Nephron progenitor cell (in vitro differentiated cells): ENCODE measurements at places on chromosomes 5 and 9.

GRCh38 chr5:7074176-7074575, 321.8 kb upstream of the ADCY2 start:
- no peak overlapping the region for H3K4me3 ChIP-seq
- DNase-seq, result no peak

DNA sequence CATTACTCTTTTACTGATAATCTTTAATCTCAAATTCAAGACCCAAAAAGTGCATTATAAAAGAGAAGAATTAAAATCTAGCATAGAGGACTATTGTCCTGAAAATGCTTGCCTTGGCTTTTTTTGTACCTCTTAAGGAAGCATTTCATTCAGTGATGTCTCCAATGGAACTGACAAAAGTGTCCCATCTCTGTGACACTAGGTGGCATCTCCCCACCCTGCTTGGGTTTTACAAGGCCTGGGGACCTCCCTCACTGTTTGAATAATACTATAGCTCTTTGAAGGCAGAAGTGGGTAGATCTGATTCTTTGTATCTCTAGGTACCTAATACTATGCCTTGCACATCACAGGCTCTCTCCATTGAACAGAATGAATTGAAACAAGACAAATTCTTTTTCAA, 180.6 kb downstream of the EPB41L4A start:
- no peaks in the 10 kb centered on the region for H3K36me3 ChIP-seq
- no peak for DNase-seq
- no peaks in the 10 kb centered on the region for H3K4me1 ChIP-seq
- no peak overlapping the region for H3K4me3 ChIP-seq

GRCh38 chr5:104513640-104514072, 951.1 kb upstream of the NUDT12 start:
- H3K4me1 ChIP-seq, result no peaks in the 10 kb centered on the region
- no peak overlapping the region for H3K4me3 ChIP-seq
- peaks cover 5% of the 10 kb centered on the region for H3K36me3 ChIP-seq
- no peak for DNase-seq

- H3K4me3 ChIP-seq, result no peak overlapping the region
- peak overlapping the region; percentile 93 for H3K27ac ChIP-seq
- H3K4me1 ChIP-seq, result peaks cover 24% of the 10 kb centered on the region
- no peaks in the 10 kb centered on the region for H3K36me3 ChIP-seq
- H3K27me3 ChIP-seq, result no peaks in the 10 kb centered on the region
These were observed 57.9 kb upstream of the CCNG1 start for GRCh38 chr5:163379298-163380155.

DNA sequence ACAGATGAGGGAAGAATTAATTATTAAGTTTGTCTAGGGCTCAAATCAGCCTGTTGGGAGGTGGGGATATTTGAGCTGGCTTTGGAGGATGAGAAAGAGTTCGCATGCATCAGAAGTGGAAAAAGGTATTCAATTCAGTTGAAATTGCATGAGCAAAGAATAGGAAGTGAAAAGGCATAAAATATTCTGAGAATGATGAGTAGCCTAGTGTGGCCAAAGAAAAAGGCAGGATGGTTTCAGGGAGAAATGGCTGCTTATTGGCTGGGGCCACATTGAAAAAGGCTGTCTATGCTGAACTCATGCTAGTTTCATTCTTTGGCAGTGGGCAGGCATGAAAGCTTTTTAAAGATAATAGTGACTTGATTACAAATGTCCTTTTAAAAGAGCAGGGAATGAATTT, 235.4 kb upstream of the RIOK2 start:
- no peak overlapping the region for H3K4me3 ChIP-seq
- peaks cover 23% of the 10 kb centered on the region for H3K4me1 ChIP-seq
- no peaks in the 10 kb centered on the region for H3K36me3 ChIP-seq
- H3K27me3 ChIP-seq, result peaks cover 4% of the 10 kb centered on the region
- no peak overlapping the region for H3K27ac ChIP-seq

GRCh38 chr9:136786451-136786850, 4.7 kb upstream of the TMEM141 start:
- no peak for DNase-seq
- H3K27ac ChIP-seq, result no peak overlapping the region
- H3K4me1 ChIP-seq, result peaks cover 47% of the 10 kb centered on the region
- no peaks in the 10 kb centered on the region for H3K36me3 ChIP-seq
- H3K27me3 ChIP-seq, result peaks cover 30% of the 10 kb centered on the region

DNA sequence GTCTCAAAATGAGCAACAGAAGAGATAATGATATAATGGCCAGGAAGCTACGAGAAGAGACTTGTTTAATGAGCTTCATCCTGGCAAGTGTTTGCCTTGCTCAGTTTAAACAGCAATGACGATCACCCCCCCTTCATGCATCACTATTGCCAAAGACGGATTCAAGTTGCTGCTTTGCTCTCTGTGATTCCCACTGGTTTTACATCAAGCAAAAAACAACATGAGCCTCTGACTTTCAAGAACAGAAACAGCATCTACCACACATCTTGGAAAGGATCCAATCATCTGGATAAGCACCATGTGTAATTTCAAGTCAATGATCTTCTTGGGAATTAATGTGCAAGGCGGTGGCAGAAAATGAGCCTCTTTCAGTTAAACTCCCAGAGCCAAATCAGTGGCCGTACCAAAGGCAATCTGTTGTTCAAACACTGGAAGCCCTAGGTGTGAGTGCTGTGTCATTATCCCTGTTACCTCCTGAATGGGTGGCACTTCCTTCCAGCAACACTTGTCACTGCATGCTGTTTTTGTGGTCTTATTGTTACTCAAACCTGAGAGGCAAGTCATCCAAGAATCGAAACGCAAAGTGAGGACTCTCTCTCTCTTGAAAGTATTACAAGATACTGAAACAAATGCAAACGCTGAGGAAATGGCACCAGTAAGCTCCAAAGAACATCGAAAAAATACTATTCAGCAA, 72.8 kb downstream of the MED27 start:
- H3K27ac ChIP-seq, result no peak overlapping the region
- H3K27me3 ChIP-seq, result peaks cover 2% of the 10 kb centered on the region
- DNase-seq, result no peak
- peaks cover 55% of the 10 kb centered on the region for H3K4me1 ChIP-seq

- H3K27ac ChIP-seq, result no peak overlapping the region
- no peaks in the 10 kb centered on the region for H3K36me3 ChIP-seq
- peaks cover 29% of the 10 kb centered on the region for H3K4me1 ChIP-seq
- H3K27me3 ChIP-seq, result peaks cover 53% of the 10 kb centered on the region
- H3K4me3 ChIP-seq, result peak overlapping the region; percentile 85
These were observed 535 bp downstream of the JMY start for GRCh38 chr5:79236362-79236969.

- H3K27me3 ChIP-seq, result peaks cover 2% of the 10 kb centered on the region
- H3K36me3 ChIP-seq, result no peaks in the 10 kb centered on the region
These were observed 170.5 kb downstream of the NR3C1 start for GRCh38 chr5:143233031-143233430.

DNA sequence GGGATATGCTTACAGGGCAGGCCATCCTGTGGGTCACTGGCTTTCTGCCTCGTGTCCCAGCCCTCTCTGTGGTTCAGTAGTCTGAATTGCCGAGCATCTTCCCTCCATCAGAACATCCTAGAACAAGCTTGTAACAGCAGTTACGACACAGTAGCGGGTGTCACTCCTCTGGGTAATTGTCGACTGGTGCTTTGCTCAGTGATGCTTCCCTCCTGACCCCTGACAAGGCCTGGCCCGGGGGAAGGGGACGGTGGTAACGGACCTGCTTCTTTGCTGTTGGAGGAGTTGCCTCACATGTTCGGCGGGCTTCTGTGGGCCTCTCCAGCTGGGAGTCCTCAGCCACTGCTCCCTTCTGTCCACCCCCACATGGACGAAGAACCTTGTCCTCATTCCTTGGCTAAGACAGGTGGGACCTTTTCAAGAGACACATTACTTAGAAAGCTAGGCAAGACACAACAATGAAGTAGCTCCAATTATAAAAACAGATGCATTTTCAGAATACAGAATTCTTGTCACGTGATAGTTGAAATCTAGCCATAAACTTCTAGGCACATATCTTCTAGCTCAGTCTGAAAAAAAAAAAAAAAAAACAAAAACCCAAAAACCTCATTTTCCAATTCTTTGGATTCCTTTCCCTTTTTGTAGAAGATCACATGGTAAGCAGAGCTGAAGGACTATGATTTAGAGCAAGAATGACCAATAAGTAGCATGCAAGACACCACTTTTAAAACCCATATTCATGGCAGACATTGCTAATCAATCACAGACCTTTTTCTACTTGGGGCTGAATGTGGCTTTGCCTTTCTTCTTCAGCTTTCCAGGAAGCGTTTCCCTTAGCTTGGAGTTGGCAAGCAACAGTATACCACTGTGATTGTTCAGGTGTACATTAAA, 25.0 kb downstream of the HMCN2 start:
- H3K27me3 ChIP-seq, result peaks cover 70% of the 10 kb centered on the region
- H3K36me3 ChIP-seq, result no peaks in the 10 kb centered on the region
- H3K4me1 ChIP-seq, result peaks cover 37% of the 10 kb centered on the region

DNA sequence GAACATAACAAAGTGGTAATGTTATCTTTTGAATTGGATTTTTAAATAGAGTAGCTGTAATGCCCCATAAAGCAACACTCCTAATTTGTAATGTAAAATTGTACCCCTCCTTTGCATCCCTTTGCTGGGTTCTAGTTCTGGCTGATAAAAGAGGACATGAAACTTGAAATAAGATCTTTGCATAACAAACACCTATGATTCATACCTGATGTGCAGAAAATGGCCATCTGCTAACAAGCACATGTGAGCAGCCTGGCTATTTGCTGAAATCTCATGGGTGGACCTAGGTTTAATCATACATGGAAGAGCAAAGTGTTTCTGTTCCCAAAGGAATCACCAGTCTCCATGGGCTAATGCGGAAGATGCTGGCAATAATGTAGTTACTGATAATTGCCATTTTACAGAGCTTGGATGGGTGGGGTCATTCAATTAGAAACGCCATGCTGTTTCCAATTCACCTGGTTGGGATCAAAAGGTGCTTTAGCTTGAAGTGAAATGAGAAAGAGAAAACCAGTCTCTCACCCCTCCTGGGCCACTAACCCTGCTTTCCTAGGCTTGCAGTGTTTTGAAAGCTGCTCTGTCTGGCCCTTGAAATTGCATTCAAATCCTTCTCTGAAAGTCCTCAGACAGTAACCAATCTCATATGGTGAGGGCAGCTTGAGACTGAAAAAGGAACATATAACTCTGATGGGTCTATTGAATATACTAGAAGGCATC, 585.1 kb downstream of the TLE4 start:
- no peaks in the 10 kb centered on the region for H3K27me3 ChIP-seq
- peaks cover 6% of the 10 kb centered on the region for H3K36me3 ChIP-seq
- DNase-seq, result no peak

GRCh38 chr5:67903656-67904055, 311.9 kb upstream of the PIK3R1 start:
- peaks cover 5% of the 10 kb centered on the region for H3K27me3 ChIP-seq
- H3K27ac ChIP-seq, result no peak overlapping the region

GRCh38 chr5:95899006-95899405, 62.6 kb downstream of the ELL2 start:
- no peak for DNase-seq
- H3K27ac ChIP-seq, result no peak overlapping the region
- no peak overlapping the region for H3K4me3 ChIP-seq
- peaks cover 83% of the 10 kb centered on the region for H3K36me3 ChIP-seq
- peaks cover 10% of the 10 kb centered on the region for H3K4me1 ChIP-seq

DNA sequence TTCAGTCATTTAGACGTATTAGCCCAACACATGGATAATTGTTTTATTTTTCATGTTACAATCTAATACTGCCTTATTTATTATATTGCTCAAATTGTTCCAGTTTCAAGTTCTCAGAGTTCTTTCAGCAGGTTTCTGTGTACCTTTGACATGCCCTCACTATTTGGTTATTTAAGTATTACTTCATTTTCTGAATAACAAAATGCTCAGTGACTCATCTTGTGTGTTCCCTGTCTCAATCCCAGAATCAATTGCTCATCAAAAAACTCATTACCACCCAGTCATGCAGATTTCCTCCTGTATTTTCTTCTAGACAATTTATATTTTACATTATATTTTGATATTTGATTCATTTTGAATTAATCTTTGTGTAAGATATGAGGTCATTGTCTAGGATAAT, 562.6 kb downstream of the ANXA1 start:
- no peak for DNase-seq
- no peak overlapping the region for H3K27ac ChIP-seq
- H3K4me3 ChIP-seq, result no peak overlapping the region
- H3K4me1 ChIP-seq, result no peaks in the 10 kb centered on the region

DNA sequence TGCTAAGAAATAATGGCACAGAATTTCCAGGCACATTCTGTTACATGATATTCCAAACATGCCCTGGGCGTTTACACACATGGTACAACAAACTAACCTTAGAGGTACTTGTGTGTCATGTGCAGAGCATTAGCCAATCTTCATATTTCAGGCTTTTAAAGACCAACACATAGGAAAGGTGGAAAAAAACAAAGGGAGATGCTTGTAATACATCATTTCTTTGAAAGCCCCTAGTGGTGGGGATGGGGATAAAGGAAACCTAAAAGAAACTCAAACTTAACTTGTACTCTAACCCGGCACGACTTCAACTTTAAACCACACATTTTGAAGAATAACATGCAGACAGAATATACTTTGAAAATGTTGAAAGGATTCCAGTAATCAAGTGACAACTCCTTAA, 133.6 kb downstream of the PTPRD start:
- no peak overlapping the region for H3K4me3 ChIP-seq
- DNase-seq, result no peak
- no peaks in the 10 kb centered on the region for H3K27me3 ChIP-seq
- no peaks in the 10 kb centered on the region for H3K4me1 ChIP-seq

- H3K4me3 ChIP-seq, result no peak overlapping the region
- peaks cover 30% of the 10 kb centered on the region for H3K4me1 ChIP-seq
- no peaks in the 10 kb centered on the region for H3K27me3 ChIP-seq
- peak; percentile 65 for DNase-seq
- no peaks in the 10 kb centered on the region for H3K36me3 ChIP-seq
- H3K27ac ChIP-seq, result no peak overlapping the region
These were observed 171.2 kb downstream of the DOCK8 start for GRCh38 chr9:385818-386398.

DNA sequence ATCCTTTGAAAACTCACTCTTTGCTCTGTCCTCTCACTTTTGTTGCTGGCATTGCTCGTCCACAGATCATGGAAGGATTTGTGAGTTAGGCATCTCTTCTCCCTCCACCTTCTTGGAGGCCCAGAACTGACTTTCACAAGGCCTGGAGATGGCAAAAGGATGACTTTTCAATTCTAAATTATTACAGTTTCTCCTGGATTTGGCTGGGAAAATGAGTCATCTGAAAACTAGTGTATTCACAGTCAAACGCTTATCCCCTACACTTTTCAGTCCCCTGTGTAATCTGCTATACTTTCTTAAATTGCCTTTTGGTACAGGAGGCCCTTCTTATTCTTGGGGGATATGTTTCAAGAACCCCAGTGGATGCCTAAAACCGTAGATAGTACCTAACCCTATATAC, 35.6 kb downstream of the ADRA1B start:
- H3K36me3 ChIP-seq, result no peaks in the 10 kb centered on the region
- peaks cover 22% of the 10 kb centered on the region for H3K4me1 ChIP-seq
- no peak overlapping the region for H3K27ac ChIP-seq
- no peak overlapping the region for H3K4me3 ChIP-seq
- H3K27me3 ChIP-seq, result peaks cover 3% of the 10 kb centered on the region
- no peak for DNase-seq
